ENCODE measurements at places on chromosomes 11 and 22. TPM values are rescaled to one million over a fixed set of nuclear protein-coding genes. Genes with fewer than 3 reads are reported as not detected.

The VSIG2 gene
- polyA plus RNA-seq, result not detected

- no peak for DNase-seq
Measured at GRCh38 chr11:18611196-18611595, 11.6 kb downstream of the MISFA start.

GRCh38 chr11:43969543-43969942 is 27.1 kb downstream of the C11orf96 start:
- no peak for DNase-seq

DNA sequence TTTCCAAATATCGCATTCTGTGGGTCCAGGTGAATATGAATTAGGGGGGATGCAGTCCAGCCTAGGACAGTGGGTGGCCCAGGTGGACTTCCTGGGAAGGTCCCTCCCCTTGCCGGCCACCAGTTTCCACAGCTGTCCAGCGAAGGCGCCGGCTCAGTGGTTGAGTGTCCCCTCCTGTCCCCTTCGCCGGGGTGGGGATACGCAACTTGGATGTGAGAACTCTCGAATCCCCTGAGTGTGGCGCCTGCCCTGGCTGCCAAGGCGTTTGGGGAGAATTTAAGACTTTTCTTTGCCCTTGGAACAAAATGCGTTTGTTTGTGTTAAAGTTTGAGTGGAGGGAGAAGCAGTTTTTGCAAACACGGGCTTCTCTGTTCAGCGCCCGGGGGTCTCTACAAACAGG is 123.7 kb downstream of the KCNQ1OT1 start:
- DNase-seq, result no peak

GRCh38 chr11:76512851-76513653 is 68.2 kb downstream of the EMSY start:
- peak; percentile 48 for DNase-seq

DNA sequence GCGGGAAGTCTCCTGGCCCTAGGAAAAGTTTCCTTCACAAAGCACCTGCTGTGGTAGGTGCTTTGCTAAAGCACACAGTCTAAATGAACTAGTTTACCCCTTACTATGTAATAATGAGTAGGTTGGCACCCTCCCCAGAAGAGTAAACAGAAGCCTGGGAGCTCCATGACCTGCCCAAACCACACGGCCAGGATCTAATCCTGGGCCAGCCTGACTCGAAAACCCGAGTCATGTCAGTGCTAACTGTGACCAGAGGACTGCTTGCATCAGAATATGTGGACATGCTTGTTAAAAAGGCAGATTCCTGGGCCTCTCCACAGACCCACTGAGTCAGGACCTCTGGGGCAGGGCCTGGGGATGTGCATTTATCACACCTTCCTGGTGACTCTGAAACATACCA is 67.7 kb downstream of the PANX1 start:
- no peak for DNase-seq

DNA sequence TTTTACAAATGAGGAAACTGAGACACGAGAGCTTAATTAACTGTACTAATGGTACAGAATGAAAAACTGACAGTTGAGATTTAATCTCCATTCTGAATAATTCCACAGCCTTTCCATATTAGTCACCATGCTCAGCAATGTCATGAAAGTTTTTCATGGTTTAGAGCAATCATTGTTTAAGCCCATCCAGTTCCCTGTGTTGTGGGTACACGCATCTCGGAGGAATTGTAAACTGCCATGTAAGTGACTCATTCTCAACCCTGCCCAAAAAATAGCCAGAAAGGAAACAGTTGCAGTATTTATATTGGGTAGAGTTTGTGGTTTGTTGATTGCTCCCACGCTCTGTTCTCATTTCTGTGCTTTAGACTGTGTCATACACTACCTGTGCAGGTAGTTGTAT is 1790.8 kb downstream of the LRRC4C start:
- no peak for DNase-seq

- no peak for DNase-seq
Measured at GRCh38 chr11:44556735-44557409, 8.6 kb upstream of the CD82 start.
